ENCODE measurements at places on chromosomes 1 and 21.

- DNase-seq = no peak
Observed at GRCh38 chr1:71399594-71399993, 318.8 kb upstream of the ZRANB2 start.

DNA sequence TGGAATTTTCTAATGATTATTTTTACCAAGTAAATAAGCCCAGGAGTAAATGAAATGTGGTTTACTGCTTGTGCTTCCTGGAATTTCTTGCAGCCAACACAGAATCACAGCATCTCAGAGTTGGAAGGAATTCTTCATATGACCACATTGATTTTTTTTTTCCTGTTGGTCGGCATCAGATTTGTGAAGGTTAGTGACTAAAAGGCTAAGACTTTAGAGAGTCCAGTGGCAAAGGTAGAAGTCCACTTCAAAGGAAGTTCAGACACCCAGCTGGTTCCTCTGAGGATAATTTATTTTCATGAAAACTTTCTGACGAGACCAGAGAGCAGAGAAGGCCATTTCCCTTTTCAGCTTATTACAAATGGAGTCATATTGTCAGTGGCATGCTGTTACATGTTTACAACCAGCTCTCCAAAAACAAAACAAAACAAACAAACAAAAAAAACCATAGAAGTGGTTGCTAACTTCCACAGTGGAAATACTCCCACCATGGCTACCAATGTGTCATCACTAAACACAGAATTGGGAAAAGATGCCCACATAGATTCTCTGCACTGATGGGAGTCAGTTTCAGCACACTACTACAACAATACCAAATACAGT lies 77.2 kb upstream of the CDC42BPA start:
- DNase-seq = no peak

GRCh38 chr1:94773296-94773809 lies 46.8 kb upstream of the SLC44A3 start:
- DNase-seq = no peak

- no peak for DNase-seq
Observed at GRCh38 chr1:172549621-172550280, 16.8 kb downstream of the SUCO start.

DNA sequence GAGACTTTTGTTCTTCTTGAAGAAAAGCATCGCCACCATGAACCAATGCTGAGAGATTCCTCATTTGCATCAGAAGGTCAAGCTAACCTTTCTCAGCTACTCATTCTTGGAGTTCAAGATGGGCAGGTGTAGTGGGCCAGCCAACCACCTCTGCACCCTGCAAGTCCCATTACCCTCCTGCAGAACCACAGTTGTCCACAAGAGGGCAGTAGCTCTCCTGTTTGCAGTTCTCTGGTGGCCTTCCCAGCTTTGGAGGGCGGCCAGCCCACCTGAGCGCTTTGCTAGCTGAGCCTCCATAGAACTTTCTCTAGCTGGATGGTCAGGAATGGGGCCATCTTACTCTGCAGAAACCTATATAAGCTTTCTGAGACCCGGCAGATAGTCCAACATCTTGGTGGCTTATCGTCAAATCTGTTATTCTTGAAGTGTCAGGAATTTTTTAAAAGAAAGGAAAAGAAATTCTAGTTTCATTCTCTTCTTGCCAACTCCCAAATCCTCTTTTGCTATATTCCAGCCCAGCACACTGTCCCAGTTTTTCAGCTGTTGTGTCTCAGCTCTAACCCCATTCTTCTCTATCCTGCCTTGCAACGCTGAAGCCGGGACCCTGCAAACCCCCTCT lies 11.0 kb upstream of the LMX1A start:
- peak; percentile 78 for DNase-seq

DNA sequence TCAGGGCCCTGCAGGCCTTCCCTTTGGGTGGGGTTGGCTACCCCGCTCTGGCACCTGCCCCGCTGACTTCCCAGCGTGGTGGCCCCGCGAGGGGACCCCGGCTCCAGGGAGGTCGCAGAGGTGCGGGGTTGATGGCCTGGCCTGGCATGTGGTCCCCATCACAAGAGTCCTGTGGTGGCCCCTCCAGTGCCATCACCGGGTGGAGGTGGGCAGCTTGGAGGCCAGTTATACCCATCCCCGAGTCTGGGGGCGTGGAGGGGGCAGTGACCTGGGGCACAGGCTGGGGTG lies 26.8 kb downstream of the PRMT2 start:
- no peak for DNase-seq

DNA sequence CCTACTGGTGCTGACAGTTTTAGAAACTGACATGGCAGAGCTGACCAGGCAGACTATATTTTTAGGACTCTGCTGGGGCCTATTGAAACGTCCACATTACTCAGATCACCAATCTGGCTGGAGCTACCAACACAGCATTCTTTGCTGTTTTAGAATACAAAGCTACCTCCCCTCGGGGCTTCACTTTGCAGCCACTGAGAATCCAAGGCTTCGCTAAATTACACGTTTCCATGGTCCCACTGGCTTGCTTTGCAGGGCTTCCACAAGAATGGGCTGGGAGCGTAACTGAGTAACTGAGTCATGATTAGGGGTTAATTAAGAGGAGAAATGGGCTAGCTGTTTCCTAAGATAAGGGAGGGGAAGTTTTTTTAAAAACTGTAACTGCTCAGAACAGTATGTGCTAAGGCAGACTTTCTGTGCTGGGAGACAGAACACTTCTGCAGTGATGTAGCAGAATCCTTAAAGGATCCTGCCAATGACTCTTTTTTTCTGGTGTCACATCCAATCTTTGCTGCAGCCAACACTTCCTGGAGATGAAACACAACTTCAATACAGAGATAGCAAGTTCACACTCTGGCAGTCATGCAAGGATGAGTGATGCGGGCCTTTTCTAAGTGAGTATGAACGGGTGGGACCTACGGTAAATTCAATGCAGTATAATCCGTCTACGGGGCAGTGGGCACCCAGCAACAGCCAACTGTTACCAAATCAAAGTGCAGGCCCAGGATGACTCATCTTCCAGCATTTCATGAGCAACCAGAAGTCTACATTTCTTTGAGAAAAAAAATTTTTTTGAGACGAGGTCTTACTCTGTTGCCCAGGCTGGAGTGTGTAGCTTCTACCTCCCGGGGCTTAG lies 21.5 kb downstream of the NDUFS5 start:
- no peak for DNase-seq

GRCh38 chr1:93525431-93525830 lies 77.5 kb downstream of the FNBP1L start:
- no peak for DNase-seq

DNA sequence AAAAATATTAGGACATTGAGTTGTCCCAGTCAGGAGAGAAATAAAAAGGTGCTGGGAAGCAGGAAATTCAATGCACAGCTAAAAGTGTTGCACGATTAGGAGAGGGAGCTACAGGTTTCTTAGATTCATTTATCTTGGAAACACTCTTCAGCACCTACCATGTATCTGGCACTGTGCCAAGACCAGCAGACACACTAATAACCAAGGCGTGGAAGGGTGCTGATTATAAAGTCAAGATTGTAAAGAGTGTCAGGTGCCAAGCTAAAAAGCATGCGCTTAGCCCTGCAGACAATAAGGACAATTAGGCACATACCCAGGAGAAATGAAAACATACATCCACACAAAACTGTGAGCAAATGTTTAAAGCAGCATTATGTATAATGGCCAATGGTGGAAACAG lies 129.9 kb downstream of the DSCAM start:
- DNase-seq = no peak

GRCh38 chr1:96747565-96747964 lies 26.0 kb downstream of the PTBP2 start:
- no peak for DNase-seq

DNA sequence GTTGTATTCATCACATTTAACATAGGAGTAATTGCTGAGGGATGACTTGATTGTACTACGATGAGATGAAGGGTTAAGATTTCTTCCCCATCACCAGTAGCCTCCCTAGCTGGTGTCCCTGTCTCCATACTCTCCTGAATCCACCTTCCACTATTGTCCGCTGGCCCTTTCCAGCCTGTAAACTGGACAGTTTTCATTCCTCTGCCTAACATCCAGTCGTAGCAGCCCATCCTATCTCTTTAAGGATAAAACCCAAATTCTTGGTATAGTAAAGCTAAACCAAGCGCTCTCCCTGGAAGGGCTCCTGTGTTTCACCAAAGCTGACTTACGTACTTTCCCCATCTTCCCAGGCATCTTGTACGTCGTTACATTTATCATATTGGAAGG lies 670 bp downstream of the COX20 start:
- peak; percentile 18 for DNase-seq

- no peak for DNase-seq
Observed at GRCh38 chr1:220353229-220354012, 81.2 kb upstream of the RAB3GAP2 start.

GRCh38 chr1:42960122-42960390 lies 1.4 kb upstream of the SLC2A1 start:
- DNase-seq = no peak

- DNase-seq = no peak
Observed at GRCh38 chr1:226370144-226370923, 37.6 kb downstream of the PARP1 start.

DNA sequence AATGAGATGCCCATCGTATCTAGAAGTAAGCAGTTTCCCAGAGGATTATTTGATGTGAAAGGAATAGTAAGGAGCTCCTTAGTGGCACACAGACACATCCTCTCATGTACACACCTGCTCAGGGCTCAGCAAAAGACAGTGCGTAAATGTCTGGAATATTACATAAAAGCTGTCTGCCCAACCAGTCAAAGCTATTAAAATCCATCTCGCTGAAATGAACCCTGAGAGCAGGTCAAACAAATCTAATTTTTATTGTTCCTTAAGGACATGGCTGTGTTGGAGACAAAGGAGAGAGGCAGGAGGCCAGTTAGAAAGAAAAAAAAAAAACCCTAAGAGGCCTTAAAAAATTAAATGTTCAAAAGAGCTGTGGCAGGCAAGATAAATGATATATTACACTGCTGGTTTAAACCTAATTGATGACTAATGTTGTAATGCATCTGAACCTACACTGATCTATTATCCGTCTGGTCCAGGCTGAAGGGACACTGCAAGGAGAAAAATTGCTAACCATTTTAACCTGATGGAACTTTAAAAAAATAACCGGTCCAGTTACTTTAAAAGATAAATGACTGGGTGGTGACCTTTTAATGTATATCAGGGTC lies 58.5 kb upstream of the FGGY start:
- DNase-seq = no peak

GRCh38 chr1:77039739-77040138 lies 172.5 kb downstream of the ST6GALNAC5 start:
- no peak for DNase-seq

GRCh38 chr21:45013260-45013841 lies 61.0 kb upstream of the ADARB1 start:
- no peak for DNase-seq

- DNase-seq = no peak
Observed at GRCh38 chr1:22919341-22920025, 53.2 kb downstream of the LACTBL1 start.

DNA sequence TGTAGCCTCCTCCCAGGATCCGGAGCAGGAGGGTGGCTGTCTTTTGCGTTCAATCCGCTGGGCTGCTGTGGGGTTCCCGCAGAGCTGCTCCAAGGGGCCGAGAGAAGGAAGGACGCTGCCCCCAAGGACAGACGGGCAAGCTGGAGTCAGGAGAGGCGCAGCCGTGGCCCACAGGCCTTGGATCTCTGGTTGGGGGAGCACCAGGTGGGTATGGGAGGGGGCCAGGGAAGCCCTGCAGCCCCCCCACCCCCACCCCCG lies 15.9 kb upstream of the SKI start:
- DNase-seq = no peak

DNA sequence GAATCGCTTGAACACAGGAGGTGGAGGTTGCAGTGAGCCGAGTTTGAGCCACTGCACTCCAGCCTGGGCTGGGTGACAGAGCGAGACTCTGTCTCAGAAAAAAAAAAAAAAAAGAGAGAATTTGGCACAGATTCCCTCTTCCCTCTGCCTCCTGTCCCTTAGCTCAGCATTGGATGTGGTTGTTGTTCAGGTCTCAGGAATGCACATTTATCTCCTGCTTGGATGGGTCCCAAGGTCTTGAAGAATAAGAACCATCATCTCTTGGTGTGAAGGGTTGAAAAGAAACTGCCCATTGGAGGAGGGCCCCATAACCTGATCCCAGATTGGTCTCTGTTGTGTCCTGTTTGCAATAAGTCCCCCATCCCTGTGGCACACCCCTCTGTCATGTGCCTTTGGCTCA lies 34.9 kb downstream of the UBIAD1 start:
- no peak for DNase-seq

GRCh38 chr1:161096015-161096414 lies 2.1 kb upstream of the KLHDC9 start:
- no peak for DNase-seq

GRCh38 chr1:193569983-193570269 lies 383.5 kb upstream of the B3GALT2 start:
- no peak for DNase-seq

- no peak for DNase-seq
Observed at GRCh38 chr1:97505816-97506215, 415.0 kb downstream of the DPYD start.

GRCh38 chr1:76070538-76070937 lies 4.0 kb upstream of the ST6GALNAC3 start:
- no peak for DNase-seq

GRCh38 chr1:51100264-51100880 lies 1.7 kb upstream of the C1orf185 start:
- no peak for DNase-seq
